ENCODE measurements at places on chromosomes 13 and 19.

- no peak for DNase-seq
Observed at GRCh38 chr13:93118081-93118615, 108.5 kb upstream of the GPC6 start.

- no peak for DNase-seq
Observed at GRCh38 chr13:60318186-60318585, 78.8 kb upstream of the TDRD3 start.

GRCh38 chr13:108281901-108282300, 12.4 kb downstream of the TNFSF13B start:
- no peak for DNase-seq

GRCh38 chr13:24905242-24905641, 141.3 kb downstream of the RNF17 start:
- DNase-seq = no peak

DNA sequence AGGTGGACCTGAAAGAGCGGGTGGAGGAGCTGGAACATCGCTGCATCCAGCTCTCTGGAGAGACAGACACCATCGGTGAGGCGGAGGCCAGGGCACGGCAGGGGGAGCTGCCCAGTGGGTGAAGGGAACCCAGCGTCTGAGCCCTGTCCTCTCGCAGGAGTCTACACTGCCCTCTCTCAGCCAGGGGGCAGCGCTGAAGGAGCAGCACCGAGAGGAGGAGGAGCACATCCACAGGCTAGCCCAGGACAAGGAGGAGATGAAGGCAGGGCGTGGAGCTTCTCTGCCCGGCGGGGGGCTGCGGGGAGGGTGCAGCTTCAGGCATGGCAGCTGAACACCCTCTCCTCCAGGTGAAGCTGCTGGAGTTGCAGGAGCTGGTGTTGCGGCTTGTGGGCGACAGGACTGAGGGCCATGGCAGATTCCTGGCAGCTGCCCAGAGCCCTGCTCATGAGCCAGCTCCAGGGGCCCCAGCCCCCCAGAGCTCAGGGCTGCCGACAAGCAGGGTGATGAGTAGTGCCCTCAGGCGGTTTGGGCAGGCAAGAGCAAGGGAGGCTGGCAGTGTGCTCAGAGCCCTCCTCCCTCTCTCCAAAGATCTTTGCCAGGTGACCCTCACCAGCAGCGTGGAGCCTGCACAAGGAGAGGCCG, 31.4 kb upstream of the ZNF492 start:
- no peak for DNase-seq

DNA sequence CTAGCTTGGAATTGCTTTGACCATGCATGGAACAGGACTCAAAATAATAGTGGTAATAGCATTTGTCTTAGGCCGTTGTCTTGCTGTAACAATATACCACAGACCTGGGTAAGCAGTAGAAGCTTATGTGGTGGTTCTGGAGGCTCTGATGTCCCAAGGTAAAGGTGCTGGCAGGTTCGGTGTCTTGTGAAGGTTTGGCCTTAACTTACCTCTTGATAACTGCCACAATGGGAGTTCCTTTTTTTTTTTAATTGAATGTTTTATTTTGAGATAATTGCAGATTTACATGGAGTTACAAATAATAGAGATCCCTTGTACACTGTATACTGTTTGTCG, 5.8 kb downstream of the RPL21 start:
- DNase-seq = no peak

GRCh38 chr19:5130371-5131030, 161.6 kb downstream of the KDM4B start:
- DNase-seq = peak; percentile 20

DNA sequence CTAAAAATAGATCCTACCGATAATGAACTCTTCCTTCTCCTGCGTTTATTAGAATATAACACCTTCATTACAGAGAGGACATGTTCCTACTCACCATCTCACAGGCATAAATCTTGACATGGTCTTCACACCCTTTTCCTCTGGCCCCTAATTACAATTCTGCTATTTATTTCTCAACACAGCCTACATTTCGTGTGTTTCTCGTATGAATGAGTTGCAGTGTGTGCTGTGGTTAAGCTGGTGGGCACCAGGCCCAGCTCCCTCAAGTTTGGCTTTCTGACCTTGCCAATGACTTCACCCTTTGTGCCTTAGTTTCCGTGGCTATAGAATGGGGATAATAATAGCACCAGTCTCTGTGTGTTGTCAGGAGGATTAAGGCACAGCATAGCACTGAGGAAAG, 12.3 kb upstream of the KATNAL1 start:
- no peak for DNase-seq

- DNase-seq = no peak
Observed at GRCh38 chr13:99057310-99057975, 79.6 kb upstream of the DOCK9 start.

DNA sequence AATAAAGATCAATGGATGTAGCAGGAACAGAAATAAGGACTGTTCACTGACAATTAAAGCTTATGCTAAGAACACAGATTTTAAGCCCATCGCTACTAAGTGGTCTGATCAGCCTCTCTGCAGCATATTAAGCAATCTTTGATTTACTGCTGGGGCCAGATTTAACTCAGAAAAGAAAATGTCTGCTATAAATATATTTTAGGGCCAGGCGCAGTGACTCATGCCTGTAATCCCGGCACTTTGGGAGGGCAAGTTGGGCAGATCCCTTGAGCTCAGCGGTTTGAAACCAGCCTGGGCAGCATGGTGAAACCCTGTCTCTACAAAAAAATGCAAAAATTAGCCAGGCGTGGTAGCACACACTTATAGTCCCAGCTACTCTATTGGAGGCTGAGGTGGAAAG, 43.0 kb downstream of the METTL21C start:
- no peak for DNase-seq

DNA sequence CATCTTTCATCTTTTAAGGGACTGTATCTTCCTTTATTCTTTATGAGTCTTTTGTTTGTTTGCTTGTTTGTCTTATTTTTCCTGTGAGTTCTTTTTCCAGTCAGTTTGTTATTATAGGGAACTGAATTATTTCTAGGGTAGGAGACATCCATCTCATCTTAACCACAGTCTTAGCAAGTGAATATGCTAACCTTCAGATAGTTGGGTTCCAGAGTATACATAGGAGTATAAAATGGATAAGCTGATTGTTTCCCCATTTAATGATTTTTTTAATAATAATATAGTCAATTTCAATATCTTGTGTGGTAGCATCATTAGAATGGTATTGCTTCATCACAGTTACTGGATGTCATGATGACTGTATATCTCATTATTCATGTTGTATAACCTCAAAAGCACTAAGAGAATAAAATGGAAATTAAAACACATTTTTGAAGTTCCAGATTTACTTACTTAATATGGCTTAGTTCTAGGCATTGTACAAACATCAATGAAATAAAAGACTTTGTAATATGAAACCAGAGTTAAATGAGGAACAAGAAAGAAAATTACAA, 33.0 kb downstream of the GPC6 start:
- no peak for DNase-seq

DNA sequence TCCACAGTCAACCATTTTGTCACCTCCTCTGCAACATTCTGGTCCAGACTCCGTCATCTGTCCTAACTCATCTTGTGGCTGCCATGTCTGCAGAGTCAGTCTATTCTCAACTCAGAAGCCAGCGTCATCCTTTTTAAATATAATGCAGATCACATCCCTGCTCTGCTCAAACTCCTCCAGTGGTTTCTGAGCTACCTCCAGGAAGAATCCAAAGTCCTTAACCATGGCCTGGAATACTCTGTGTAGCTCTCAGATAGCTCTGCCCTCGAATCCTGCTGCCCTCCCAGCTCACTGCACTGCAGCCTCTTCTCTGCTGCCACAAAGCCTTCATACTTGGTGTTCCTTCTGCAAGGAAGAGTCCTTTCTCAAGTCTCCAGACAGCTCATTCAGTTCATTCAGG, 190.8 kb downstream of the FOXO1 start:
- no peak for DNase-seq

GRCh38 chr13:47650209-47650608, 350.9 kb downstream of the SUCLA2 start:
- DNase-seq = no peak

DNA sequence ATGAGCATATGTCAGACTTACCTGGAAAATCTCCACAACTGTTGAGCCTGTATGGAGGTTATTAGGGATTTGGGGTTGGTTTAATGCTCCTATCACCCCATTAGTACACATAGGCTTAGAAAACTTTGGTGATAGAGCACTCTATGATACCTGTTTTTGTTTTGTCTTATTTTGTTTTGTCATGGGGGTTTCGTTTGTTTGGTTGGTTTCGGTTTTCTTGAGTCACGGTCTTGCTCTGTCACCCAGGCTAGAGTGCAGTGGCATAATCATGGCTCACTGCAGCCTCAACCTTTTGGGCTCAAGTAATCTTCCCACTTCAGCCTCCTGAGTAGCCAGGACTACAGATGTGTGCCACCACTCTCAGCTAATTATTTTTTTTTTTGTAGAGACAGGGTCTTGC, 70.0 kb downstream of the MZT1 start:
- DNase-seq = no peak

DNA sequence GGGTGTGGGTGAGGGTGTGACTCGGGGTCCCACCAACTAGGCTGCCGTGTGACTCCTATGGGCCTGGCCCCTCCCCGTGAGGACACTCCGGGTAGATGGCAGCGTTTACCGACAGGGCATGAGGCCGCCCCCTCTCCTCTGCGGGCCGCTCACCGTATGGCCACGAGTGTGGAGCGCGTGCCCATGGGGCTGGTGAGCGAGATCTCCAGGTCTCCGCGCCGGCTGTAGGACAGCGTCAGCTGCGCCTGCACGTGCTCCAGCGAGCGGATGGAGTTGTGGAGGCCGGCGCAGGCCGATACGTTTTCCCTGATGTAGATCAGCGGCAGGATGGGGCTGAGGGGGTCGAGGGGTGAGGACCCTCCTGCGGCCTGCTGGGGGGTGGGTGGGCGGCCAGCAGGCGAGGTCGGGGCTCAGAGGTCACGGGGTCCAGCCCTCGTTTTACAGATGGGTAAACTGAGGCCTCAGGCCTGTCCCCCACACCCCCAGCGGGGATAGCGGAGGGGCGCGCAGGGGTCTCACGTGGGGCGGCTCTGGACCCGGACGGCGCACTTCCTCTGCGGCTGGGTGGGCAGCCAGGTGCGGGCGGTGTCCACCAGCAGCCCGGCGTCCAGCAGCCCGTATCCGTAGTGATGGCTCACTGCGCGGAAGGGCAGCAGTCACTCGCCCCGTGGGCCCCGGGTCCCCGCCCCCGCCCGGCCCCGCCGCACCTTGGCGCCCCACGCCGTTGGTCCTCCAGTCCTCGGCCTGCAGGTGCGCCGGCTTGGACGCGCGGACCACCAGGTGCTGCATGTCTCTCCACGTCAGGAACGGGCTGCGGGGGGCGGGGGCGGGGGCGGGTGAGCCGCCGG, 4.3 kb upstream of the C19orf25 start:
- no peak for DNase-seq

- no peak for DNase-seq
Observed at GRCh38 chr13:71483733-71484132, 383.3 kb downstream of the DACH1 start.

DNA sequence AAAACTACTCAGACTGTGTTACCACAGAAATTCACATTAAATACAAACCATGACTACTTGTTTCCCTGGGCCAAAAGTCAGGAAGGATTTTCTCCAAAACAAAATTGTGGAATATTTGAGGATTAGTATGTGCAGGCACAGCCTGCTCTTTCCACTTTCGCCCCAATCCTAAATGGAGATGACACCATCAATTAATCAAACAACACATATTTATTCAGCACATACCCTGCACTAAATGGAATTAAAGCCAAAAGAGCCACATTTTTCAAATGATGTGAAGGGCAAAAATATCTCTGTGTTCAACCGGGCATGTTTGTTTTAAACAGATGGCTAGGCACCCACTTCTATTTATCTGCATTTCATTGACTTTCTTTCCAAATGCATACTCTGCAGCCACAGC, 523.1 kb downstream of the DCT start:
- DNase-seq = no peak

DNA sequence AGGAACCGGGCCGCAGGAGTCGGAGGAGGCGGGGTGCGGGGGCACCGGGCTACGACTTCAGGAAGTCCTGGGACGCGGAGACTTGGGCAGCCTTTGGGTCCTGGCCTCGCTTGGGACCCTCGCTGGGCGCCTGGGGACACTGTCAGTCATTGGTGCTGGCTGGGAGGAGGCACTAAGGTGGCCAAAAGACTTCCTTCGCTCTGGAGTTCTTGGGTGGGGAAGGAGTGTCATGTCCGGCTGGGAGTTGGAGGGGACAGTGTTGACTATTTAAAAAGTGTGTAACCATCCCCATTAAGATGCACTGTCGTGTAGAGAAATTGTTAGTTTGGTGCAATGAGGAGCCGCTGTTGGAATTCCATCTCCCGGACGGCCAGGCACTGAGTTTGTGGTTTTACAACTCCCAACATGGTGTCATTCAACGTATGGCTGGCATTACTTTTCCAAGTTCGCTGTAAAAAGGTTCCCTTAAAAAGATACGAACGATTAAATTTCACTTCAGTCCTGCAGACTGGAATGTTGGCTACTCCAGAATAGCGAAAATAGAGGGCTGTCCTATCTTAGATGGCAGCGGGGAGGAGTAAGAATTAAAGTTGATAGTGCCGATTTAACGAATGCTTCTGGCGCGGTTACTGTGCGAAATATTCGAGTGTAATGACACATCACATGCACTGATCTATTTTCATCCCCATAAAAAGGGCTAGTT, 776 bp downstream of the DNAJC3 start:
- DNase-seq = peak; percentile 24

- no peak for DNase-seq
Observed at GRCh38 chr19:19538785-19539166, 711 bp downstream of the CILP2 start.

DNA sequence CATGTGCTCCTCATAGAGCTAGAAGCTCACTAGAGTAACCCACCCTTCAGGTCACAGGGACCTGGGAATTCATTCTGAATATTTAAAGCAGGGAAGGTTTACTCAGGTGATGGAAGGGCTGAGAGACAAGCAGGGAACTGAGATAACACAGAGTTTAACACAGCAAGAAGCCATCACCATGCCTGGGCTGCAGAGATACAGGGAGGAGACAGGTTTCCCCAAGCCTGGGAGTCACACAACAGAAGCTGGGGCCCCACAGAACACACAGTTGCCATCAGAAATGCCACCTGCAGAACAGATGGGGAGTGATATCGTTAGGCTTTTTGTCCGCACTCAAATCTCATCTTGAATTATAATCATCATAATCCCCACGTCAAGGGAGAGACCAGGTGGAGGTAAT, 7.9 kb upstream of the CYSLTR2 start:
- no peak for DNase-seq

- DNase-seq = peak; percentile 32
Observed at GRCh38 chr19:15432018-15432494, 13.3 kb upstream of the AKAP8L start.

DNA sequence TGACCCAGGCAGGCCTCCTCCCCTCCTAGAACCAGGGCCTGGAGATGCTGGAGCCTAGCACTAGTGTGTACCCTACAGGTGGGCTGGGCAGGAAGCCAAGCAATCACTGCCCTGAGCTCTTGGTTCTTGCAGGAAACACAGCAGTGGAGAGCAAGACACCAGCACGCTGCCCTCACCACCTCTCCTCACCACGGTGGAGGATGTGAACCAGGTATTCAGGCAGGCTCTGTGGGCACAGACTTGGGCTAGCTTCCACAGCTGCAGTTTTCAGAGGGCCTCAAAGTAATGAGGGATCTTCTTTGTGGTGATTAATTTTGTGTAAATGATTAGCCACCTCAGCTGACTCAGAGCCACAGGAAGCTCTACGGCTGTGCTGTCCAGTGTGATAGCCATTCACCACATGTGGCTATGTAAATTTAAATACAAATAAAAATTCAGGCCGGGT, 13.6 kb upstream of the GPI start:
- peak; percentile 50 for DNase-seq
